Stimulated activated CD8-positive, alpha-beta memory T cell treated with anti-CD3 and anti-CD28 coated beads, Interleukin-7, amount 100 ng/mL, for 4 hours (primary cell): ENCODE measurements at places on chromosomes 11 and 22.

- DNase-seq = no peak
These were observed 918 bp upstream of the CAPN5 start for GRCh38 chr11:77065878-77066228.

DNA sequence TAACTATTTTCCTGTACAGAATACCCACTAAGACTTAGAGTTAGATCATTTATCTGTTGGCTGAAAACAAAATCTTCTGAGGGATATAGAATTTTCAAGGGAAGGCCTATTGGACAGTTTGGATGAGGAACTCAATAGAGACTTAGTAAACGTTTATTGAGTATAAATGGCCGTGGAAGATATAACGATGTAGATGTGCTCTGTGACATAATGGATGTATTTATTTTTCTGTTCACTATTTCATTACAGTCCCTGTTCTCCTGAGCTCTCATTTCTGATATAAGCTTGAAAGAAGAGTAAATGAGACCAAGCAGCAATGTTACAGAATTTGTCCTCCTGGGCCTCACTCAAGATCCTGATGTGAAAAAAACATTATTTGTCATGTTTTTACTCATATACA is at the start of gene OR4A16:
TSS of gene OR4A16 (plus strand) at position 301 of the 400 bp plus-strand sequence. CDS start at position 301, 0 bp downstream.
- DNase-seq = no peak

- DNase-seq = no peak
These were observed 20.7 kb downstream of the ZBTB16 start for GRCh38 chr11:114080219-114080618.

DNA sequence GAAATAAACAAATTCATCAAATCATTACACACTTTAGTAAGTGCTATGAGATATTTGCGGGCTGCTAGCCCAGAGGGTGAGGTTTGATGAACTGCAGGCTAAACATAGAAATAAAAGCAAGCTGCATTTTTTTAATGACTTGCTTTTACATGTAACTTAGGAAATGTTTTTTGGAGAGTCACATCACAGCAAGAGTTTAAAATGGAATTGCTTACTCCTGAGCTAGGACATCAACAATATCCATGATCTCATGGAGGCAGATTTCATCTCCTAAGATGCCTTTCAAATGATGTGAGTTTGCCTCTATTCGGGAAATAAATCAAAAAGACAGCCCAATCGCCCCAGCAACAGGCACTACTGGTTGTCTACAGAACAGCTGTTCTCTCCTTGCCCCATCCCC is 73.4 kb upstream of the CD44 start:
- no peak for DNase-seq

GRCh38 chr22:49569286-49570031 is 258.2 kb downstream of the BRD1 start:
- DNase-seq = no peak

DNA sequence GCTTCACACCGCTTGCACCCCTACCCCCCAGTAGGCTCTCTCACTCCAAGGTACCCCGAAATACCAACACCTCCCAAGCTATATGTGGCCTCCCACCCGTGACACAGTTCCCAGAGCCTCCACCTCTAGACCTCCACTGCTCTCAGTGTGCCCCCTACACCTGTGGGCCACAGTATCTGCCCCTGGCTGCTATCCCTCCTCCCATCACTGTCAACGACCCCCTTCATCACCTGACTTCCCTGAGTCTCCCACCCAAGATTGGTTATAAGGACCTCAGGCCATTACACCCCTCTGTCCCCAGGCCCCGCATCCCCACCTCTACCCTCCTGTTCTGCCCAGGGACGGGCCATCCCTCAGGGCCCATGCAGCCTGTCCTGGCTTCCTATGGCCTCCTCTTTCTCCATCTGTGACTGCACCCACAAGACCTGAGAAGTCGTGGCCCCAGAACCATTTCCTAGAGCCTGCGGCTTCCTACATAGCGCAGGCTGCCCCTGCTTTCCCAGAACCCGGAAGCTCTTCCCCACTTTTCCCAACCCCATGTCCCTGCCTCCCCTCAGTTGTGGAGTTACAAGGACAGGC is 734 bp downstream of the ACR start:
- DNase-seq = no peak

- DNase-seq = no peak
These were observed 242.1 kb downstream of the NTM start for GRCh38 chr11:131612533-131612932.

- no peak for DNase-seq
These were observed 118.8 kb downstream of the LUZP2 start for GRCh38 chr11:24615451-24616160.

DNA sequence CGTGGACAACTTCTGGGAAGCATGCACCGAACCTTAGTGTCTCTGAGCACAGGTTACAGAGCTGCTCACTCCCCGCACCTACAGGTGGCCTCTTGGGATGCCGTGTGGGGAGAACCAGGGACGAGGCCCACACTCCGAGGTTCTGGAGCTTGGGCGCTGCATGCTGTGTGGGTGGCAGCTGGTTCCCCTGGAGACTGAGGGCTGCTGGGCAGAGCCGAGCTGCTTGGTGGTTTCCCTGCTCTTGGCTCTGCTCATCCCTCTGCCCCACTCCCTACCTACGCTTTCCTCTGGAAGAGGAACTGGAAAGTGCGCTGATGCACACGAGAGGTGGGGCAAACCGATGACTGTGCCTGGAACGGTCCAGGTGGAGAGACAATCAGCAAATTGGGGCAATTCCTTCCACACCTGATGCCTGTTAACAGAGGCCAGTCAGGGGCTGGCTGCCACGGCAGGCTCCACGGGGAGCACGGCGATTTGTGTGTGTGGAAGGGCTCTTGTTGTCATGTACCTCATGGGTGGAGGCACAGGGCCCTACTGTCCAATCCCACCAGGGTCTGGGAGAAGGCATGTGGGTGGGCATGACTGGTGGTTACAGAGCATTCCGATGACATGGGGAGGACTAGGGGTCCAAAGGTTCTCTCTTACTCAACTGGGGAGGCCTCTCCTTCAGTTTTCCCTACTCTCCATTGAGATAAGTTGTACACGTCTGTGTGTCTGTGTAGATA is 60.9 kb downstream of the ST14 start:
- DNase-seq = no peak

DNA sequence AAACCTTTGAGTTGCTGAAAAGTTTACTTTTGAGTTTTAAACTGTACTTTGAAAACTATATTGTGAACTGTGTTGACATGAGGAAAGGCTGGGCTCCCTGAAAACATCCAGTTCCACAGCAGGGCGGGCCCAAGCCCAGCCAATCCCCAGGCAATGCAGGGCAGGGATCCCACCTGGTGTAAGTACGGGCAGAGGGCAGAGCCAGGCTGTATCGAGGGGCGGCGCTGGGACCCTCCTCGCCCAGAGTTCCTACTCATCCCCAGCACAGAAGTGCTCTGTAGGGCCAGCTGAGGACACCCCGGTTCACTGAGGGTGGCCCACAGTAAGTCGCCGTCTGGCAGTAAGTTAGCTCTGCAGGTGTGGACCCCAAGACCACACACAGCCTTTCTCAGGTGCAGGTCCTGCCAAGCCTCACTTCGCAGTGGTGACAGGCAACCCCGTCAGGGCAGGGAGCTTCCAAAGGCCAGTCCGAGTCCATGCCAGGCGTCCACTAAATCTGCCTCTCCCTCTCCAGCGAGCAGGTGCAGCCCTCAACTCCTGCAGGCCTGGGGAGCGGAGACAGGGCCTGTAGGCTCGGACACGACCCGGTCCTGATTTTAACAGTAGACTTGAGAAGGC is 6.3 kb downstream of the RASSF7 start:
- no peak for DNase-seq

- DNase-seq = no peak
These were observed 5.9 kb downstream of the RPS6KA4 start for GRCh38 chr11:64364911-64365310.

- no peak for DNase-seq
These were observed 5.1 kb upstream of the LYVE1 start for GRCh38 chr11:10573556-10573955.

- DNase-seq = no peak
These were observed 58.7 kb upstream of the TNRC6B start for GRCh38 chr22:40118979-40119378.

- no peak for DNase-seq
These were observed 2.2 kb downstream of the TNKS1BP1 start for GRCh38 chr11:57322256-57323166.
